ENCODE measurements at places on chromosomes 3 and 15.

GRCh38 chr3:44186111-44186672 is 55.5 kb upstream of the TOPAZ1 start:
- no peak for DNase-seq

- DNase-seq = no peak
Measured at GRCh38 chr3:39188271-39189149, 3.9 kb downstream of the XIRP1 start.

DNA sequence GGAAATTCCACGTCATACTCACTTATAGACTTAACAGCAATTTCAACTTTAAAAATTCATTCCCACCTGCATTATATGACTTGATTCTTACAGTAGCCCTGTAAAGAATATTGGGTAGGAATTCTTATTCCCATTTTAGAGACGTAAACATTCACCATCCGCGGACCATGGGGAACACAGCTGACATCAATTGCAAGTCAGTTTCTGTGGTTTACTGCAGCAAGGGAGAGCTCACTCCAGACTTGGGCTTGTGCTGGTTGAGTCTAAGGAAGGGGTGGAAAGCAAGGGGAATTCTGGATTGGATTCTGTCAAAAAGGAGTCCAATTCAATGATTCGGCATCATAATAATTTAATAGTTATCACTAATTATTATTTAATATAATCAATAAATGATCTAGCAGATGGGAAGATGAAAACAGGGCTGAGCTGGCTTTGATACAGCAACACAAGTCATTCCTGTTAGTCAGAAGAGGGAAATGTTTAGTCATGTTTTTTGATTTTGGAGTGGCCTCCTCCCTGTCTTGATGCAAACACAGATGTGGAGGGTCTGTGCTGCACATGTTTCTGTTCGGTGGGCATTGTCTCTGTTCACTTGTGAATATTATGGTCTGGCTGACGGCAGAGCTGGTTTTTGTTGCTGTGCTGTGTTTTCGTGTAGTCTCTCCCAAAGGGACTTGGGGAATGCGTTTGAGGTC is 9.7 kb downstream of the LIPC start:
- DNase-seq = no peak

- no peak for DNase-seq
Measured at GRCh38 chr15:86837294-86838061, 757.8 kb downstream of the AGBL1 start.

Data from NAMALWA (cell line).